ENCODE measurements at places on chromosomes 12 and 14. TPM values are rescaled to one million over a fixed set of nuclear protein-coding genes. Genes with fewer than 3 reads are reported as not detected.

DNA sequence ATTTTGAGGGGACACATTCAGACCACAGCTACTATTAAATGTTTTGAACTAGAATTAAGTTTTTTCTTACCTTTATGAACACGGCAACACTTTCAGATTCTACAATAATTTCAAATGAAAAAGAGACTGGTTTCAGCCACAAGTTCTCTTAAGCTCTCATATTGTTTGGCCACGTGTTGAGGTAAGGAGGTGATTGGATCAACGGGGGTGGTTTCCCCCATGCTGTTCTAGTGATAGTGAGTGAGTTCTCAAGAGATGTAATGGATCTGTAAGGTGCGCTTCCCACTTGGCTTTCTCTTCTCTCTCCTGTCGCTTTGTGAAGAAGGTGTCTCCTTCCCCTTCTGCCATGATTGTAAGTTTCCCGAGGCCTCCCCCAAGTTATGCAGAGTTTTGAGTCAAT lies 48.9 kb upstream of the DYRK2 start:
- H3K27me3 ChIP-seq, result no peaks in the 10 kb centered on the region
- no peaks in the 10 kb centered on the region for H3K36me3 ChIP-seq
- DNase-seq, result no peak
- no peak overlapping the region for H3K4me3 ChIP-seq

- H3K36me3 ChIP-seq, result no peaks in the 10 kb centered on the region
- H3K27me3 ChIP-seq, result no peaks in the 10 kb centered on the region
- DNase-seq, result no peak
Measured at GRCh38 chr14:92473261-92473968, 40.2 kb upstream of the RIN3 start.

DNA sequence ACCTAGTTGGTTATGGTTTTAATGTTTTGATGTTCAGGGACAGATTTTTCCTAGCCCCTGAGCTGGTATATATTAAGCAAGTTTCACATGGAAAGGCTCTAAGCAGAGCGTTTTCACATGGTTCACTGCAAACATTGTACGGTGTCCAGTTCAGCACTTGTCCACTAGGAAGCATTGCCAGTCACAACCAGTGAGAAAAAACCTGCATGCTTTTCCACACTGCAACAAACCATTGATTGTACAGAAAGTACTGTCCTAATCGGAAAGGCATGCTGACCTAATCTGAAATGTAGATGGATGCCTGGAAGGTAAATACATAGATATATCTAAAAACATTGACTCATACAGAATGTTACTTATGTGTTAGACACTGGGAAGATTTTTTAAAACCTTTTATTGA lies 25.0 kb upstream of the NPAS3 start:
- H3K36me3 ChIP-seq, result no peaks in the 10 kb centered on the region
- no peak for DNase-seq
- no peaks in the 10 kb centered on the region for H3K4me1 ChIP-seq
- H3K27ac ChIP-seq, result no peak overlapping the region
- H3K27me3 ChIP-seq, result no peaks in the 10 kb centered on the region
- no peak overlapping the region for H3K4me3 ChIP-seq

- no peaks in the 10 kb centered on the region for H3K4me1 ChIP-seq
- no peak for DNase-seq
- H3K4me3 ChIP-seq, result no peak overlapping the region
- H3K27me3 ChIP-seq, result no peaks in the 10 kb centered on the region
- no peaks in the 10 kb centered on the region for H3K36me3 ChIP-seq
Measured at GRCh38 chr12:100185361-100185894, 15.2 kb upstream of the ACTR6 start.

DNA sequence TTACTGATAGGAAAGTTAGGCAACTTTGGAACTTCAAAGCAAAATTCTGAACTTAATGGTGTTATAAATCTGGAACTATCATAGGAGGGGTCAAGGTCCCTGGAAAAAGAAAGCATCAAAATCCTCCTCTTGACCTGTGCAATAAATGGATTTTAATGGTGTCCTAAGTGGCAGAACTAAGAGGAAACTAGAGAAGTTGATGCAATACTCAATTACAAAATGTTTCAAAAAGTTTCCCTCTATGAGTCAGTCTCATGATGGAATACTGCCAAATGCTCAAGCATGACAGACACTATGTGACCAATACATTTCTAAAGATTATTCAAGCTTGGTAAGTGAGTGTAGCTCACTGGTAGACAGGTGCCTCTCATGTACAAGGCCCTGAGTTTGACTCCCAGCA lies 47.7 kb upstream of the ERGIC2 start:
- no peak overlapping the region for H3K4me3 ChIP-seq
- DNase-seq, result no peak
- H3K4me1 ChIP-seq, result no peaks in the 10 kb centered on the region
- H3K27me3 ChIP-seq, result peaks cover 4% of the 10 kb centered on the region

- no peaks in the 10 kb centered on the region for H3K27me3 ChIP-seq
- no peaks in the 10 kb centered on the region for H3K4me1 ChIP-seq
- DNase-seq, result no peak
- H3K36me3 ChIP-seq, result no peaks in the 10 kb centered on the region
Measured at GRCh38 chr14:95891742-95892141, 15.1 kb downstream of the TUNAR start.

GRCh38 chr12:54475537-54475936 lies 2.1 kb upstream of the GTSF1 start:
- no peak for DNase-seq
- no peaks in the 10 kb centered on the region for H3K27me3 ChIP-seq
- H3K4me3 ChIP-seq, result no peak overlapping the region
- H3K4me1 ChIP-seq, result no peaks in the 10 kb centered on the region
- H3K27ac ChIP-seq, result no peak overlapping the region

HEBP1 gene
- 12.7 TPM for total RNA-seq

DNA sequence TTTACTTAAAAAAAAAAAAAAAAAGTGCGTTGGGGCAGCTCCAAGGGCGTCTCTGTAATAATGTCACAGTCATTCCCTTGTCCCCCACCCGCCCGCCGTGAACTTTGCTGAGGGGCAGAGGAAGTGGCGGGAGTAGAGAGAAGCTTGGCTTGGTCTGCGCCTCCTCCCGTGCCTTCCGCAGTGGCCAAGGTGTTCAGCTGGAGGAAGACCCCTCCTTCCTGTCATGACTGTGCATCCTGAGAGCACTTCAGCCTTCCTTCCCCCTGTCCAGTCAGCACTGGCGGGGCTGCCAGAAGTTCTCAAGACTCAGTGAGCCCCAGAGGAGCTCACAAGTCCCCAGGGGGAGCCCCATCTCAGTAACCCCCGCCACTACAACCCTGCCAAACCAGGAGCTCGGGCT lies 32.2 kb downstream of the AACS start:
- H3K4me1 ChIP-seq, result no peaks in the 10 kb centered on the region
- DNase-seq, result no peak
- H3K4me3 ChIP-seq, result no peak overlapping the region
- H3K27me3 ChIP-seq, result no peaks in the 10 kb centered on the region
- no peaks in the 10 kb centered on the region for H3K36me3 ChIP-seq

GLI1 gene
- total RNA-seq, result 1.0 TPM
